Hematopoietic multipotent progenitor cell treated with erythropoietin and hydrocortisone succinate and interleukin-3 and kit ligand, for 6 days (in vitro differentiated cells): ENCODE measurements at places on chromosomes 6 and 20.

- DNase-seq, result no peak
These were observed 169.5 kb upstream of the RIPOR2 start for GRCh38 chr6:25105070-25105925.

DNA sequence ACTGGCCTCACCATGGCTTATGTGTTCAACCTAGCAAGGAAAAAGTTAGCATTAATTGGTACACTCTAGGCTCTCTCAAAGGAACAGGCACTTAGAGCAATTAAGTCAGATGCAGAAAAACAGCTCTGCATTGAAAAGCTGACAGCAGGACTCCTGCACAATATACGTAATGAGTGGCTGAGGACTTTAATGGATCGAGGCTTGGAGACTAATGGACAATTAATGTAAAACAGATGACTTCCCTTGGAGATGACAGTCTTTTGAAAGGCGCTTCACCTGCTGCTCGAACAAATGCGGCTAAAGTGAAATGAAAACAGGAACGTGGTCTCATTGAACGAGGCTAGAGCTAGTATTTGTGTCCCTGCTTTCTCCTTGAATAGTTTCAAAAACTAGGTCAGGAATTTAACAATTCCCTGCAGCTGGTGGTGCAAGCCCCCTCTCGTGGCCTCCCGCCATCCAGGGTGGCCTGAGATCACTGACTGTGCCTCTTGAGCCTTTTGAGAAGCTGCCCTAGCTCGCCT is 137.1 kb downstream of the ELOVL4 start:
- no peak for DNase-seq

GRCh38 chr6:17353440-17354175 is 39.8 kb upstream of the CAP2 start:
- DNase-seq, result no peak

GRCh38 chr20:11389186-11389585 is 528.5 kb upstream of the BTBD3 start:
- DNase-seq, result no peak

- no peak for DNase-seq
These were observed 229.5 kb downstream of the THBS2 start for GRCh38 chr6:169024047-169024660.

DNA sequence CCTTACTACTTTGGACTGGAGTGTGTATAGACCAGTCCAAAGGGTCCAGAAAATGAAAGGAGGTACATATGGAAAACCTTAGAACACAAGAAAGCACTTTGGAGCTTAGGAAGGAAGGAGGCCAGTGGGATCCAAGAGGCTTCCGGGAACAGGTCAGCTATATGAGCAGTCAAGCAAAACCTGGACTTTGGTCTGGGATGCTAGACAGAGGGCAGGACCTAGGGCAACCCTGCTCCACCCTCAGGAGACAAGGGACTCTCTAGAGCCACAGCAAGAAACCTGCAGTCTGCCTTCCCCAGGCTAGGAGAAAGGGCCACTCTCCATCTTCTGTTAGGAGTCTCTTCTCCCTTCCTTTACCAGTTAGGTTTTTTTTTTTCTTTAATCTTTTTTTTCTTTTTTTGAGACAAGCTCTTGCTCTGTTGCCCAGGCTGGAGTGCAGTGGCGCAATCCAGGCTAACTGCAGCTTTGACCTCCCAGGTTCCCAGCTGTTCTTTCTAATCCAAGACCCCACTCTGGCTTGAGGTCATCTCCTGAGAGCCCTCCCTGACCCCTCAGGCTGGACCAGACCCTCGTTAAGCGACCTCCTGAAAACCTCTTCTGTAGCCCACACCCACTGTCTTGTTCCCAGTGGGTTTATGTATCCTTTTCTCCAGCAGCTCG is 4.6 kb downstream of the KCNK5 start:
- no peak for DNase-seq

DNA sequence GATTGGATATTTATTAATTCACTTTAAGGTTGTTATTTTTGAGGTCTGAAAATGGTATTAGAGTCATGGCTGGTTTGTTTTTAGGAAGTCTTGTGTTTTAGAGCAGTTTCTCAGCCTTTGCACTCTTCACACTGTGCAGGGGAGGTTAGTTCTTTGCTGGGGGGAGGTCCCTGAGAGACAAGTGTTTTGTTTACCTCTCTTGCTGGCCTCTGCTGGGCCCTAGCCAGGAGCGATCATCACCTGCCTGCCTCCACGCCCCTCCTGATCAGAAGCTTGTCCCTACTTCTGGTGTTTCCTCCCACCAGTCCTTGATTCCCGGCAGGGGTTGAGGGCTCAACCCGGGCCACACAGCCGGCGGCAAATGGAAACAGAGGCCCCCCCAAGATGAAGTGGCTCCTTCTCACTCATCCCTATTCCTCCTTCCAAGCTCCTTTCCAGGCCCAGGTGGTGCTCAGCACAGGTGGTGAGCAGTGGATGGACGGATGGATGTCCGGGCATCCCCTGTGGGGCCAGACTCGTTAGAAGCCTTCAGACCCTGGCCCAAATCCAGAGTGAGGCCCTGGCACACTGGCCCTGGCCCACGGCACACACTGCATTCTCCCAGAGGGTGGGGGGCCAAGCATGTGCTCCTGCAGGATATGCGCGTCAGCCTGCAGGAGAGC is 51.3 kb downstream of the GRM4 start:
- DNase-seq, result no peak

DNA sequence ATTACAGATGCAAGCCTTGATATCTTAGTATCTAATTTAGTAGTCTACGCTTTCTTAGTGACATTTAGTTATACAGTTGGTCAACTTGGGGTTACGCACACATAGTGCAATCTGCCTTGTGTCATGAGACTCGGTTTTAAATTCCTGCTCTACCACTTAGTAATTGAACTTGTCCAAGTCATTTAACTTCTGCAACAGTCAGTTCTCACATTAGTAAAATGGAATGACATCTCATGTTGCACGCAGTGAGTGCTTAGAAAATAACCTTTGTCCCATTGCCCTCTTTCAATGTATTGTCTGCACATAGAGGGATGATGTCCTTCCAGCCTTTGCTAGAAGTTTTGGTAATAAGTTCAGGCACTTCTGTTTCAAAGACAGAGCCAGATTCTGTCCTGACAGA is 48.6 kb downstream of the TMEM170B start:
- no peak for DNase-seq

DNA sequence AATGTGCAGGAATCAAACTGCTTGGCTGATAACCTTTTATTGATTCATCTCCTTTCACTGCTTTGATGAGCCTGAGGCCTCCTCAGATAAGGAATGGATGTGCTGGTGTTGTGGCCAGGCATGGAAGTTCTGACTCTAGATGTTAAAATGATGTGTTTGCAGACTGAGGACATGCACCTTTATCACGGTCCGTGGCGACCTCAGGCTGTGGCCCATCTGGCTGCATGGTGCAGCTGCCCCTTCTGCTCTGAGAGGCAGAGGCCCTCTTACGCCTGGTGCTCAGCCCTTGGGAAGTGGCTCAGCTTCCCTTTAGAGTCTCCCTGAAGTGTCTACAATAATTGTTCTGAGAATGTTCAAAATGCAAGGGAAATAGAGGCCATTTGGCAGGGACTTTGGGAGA is 26.2 kb downstream of the CDH4 start:
- DNase-seq, result no peak
